ENCODE measurements at places on chromosomes 4 and X. TPM values are rescaled to one million over a fixed set of nuclear protein-coding genes. Genes with fewer than 3 reads are reported as not detected.

Gene UBA6
- 60.8 TPM for total RNA-seq

GRCh38 chrX:41085512-41085877 lies 250 bp downstream of the USP9X start:
- H3K36me3 ChIP-seq: no peaks in the 10 kb centered on the region
- H3K27ac ChIP-seq: peak overlapping the region; percentile 80
- DNase-seq: peak; percentile 90
- peak overlapping the region; percentile 96 for H3K4me3 ChIP-seq
- H3K4me1 ChIP-seq: peaks cover 20% of the 10 kb centered on the region

DNA sequence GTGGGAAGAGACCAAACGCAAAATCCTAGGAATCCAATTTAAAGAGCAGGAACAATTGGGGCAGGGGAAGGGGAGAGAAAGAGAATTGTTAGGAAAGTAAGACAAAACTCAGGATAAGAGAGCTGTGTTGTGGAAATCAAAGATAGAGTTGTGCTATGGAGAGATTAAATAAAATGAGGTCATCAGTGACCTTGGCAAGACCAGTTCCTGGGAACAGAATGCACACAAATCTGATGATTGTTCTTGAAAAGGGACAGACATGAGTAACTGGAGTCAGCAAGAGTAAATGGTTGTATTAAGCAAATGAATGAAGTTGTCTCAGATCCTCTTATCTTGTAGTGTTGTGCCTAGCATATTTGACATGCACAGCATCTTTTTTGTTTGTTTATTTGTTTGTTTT lies 267.4 kb downstream of the IL1RAPL1 start:
- no peaks in the 10 kb centered on the region for H3K36me3 ChIP-seq
- no peak overlapping the region for H3K4me3 ChIP-seq
- H3K27ac ChIP-seq: no peak overlapping the region

Gene PTPN13
- 87.8 TPM for total RNA-seq

Gene CSAG2
- total RNA-seq: not detected

GRCh38 chrX:24672701-24673190 lies 21.0 kb upstream of the POLA1 start:
- H3K27me3 ChIP-seq: no peaks in the 10 kb centered on the region
- H3K4me3 ChIP-seq: no peak overlapping the region
- H3K27ac ChIP-seq: no peak overlapping the region
- H3K4me1 ChIP-seq: no peaks in the 10 kb centered on the region

GRCh38 chrX:152028579-152028978 lies 54.1 kb upstream of the GABRE start:
- H3K4me1 ChIP-seq: no peaks in the 10 kb centered on the region
- H3K36me3 ChIP-seq: no peaks in the 10 kb centered on the region
- no peak overlapping the region for H3K4me3 ChIP-seq
- no peak for DNase-seq

Gene ZAR1
- total RNA-seq: not detected

Gene UNC5C
- 13.6 TPM for total RNA-seq

- H3K4me3 ChIP-seq: no peak overlapping the region
- no peak overlapping the region for H3K27ac ChIP-seq
- peaks cover 53% of the 10 kb centered on the region for H3K36me3 ChIP-seq
- no peaks in the 10 kb centered on the region for H3K4me1 ChIP-seq
These were observed 104.6 kb upstream of the HSD17B10 start for GRCh38 chrX:53538781-53539180.

Gene PFKFB1
- total RNA-seq: not detected

- no peaks in the 10 kb centered on the region for H3K27me3 ChIP-seq
- no peaks in the 10 kb centered on the region for H3K4me1 ChIP-seq
- H3K36me3 ChIP-seq: no peaks in the 10 kb centered on the region
- no peak overlapping the region for H3K4me3 ChIP-seq
- no peak for DNase-seq
These were observed 102.2 kb downstream of the SLC2A9 start for GRCh38 chr4:9919047-9919446.

GRCh38 chrX:10660171-10660570 lies 39.8 kb upstream of the MID1 start:
- H3K4me1 ChIP-seq: no peaks in the 10 kb centered on the region
- no peaks in the 10 kb centered on the region for H3K27me3 ChIP-seq
- H3K27ac ChIP-seq: no peak overlapping the region
- DNase-seq: no peak

- H3K4me1 ChIP-seq: no peaks in the 10 kb centered on the region
- no peaks in the 10 kb centered on the region for H3K36me3 ChIP-seq
- H3K27ac ChIP-seq: no peak overlapping the region
- no peak overlapping the region for H3K4me3 ChIP-seq
These were observed 98.2 kb downstream of the MAGEC1 start for GRCh38 chrX:142001934-142002333.
